Bladder microvascular endothelial cell (primary cell): ENCODE measurements at places on chromosomes 7 and 10. TPM values are rescaled to one million over a fixed set of nuclear protein-coding genes. Genes with fewer than 3 reads are reported as not detected.

ASZ1 gene
- total RNA-seq = not detected in 2 replicates

MSMB gene
- total RNA-seq = not detected in 2 replicates

LGI1 gene
- not detected in 2 replicates for total RNA-seq

NUTM2E gene
- under 0.01 TPM in 1 of 2 replicates, not detected in the other for total RNA-seq

LRRTM3 gene
- total RNA-seq = not detected in 2 replicates

FAM25C gene
- not detected in 2 replicates for total RNA-seq

GNAT3 gene
- not detected in 2 replicates for total RNA-seq

PDZD8 gene
- total RNA-seq = 7.1 and 14.5 TPM in 2 replicates

SPDYE2 gene
- total RNA-seq = not detected in 2 replicates
